ENCODE measurements at places on chromosomes 1 and 21.

- peak; percentile 48 for DNase-seq
Observed at GRCh38 chr1:236524142-236524894, 536 bp downstream of the LGALS8 start.

DNA sequence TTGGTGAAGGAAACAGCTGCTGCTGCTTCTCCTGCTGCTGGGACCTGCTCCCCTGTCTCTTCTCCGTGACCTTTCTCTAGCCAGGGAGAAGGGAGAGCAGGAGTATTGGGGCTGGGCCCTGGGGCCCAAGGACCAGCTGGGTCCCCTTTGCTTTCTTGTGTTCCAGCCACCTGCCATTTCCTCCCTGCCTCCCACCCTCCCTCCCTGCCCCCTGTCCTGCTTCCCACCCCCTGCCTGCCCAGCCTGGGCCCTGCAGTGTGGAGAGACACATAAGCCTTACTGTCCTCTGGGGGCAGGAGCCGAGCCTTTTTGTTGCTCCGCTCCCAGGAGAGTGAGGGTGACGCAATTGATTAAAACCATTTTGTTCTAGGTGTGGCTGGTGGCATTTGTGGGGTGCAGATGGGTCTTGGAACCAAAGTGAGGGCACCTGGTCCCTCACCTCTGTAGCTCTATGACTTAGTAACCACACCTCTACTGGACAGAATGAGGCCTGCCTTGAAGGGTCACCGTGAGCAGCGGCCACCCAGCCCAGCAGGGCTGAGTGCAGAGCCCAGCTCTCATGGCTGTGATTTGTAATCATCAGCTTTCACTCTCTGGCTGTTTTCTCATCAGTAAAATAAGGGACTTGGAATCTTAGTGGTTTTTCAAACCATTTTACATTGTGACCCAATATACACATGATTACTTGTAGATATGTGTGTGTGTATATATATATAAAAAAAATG is 13.9 kb upstream of the TMEM222 start:
- no peak for DNase-seq

DNA sequence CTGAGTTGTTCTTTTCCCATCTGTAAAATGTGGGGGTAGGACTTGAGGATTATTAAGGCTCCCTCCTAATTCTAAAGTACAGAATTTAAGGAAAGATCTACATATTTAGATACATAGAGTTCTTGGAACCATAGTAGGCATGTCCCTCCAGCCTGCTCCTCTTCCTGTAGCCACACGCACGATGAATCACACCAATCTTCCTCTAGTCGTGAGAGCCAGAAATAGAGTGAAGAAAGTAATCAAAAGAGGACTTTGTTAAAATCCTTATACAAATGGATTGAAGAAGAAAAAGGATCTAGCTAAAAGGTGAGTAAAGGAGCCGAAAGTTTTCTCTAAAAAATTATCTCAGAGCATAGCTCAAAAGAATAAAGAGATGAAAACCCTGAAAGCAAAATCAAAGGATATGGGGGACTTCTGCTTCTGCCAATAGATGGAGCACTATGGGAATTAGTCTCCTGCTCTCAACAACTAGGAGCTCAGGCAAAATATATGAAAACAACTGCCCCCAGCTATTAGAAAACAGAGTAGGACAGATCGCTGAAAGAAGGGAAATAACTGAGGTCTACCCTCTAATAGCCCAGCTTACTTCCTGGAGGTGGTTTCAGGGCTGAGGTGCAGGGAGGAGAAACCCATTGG is 8.5 kb downstream of the C1orf141 start:
- DNase-seq, result no peak

- DNase-seq, result no peak
Observed at GRCh38 chr1:12447307-12447706, 170.7 kb downstream of the DHRS3 start.

DNA sequence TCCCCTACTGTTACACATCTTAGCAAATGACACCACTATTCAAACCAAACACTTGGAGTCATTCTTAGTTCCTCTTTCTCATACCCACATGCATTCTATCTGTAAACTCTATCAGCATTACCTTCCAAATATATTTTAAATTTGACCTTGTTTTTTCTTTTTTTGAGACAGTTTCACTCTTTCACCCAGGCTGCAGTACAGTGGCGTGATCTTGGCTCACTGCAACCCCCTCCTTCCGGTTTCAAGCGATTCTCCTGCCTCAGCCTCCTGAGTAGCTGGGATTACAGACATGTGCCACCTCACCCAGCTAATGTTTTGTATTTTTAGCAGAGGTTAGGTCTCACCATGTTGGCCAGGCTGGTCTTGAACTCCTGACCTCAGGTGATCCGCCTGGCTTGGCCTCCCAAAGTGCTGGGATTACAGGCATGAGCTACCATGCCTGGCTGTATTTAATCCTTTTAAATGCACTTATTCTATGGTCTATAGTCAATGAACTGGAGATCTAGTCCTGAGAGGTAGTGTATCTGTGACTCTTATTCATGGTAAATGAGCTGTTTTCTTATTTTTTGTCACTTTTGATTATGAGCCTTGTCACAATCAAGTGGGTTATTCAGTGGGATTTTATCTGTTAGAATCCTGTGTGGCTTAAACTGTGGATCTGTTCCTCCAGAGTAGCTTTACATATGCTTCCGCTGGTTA is 73.1 kb downstream of the GATAD2B start:
- DNase-seq, result peak; percentile 80

DNA sequence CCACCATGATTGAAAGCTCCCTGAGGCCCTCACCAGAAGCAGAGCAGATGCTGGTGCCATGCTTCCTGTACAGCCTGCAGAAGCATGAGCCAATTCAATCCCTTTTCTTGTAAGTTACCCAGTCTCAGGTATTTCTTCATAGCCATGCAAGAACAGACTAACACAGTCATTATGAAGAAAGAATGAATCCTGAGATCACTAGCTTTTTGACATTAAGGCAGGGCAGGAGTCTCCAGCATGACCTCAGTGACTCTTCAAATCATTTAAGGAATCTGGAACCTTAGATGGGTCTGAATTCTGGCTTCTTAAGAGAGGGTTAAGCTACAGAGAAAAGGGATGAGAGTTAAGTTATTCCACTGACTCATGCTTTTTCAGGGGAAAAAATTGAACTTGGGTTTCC is 79.0 kb downstream of the PTPN14 start:
- DNase-seq, result no peak

- DNase-seq, result no peak
Observed at GRCh38 chr1:164754088-164754600, 195.2 kb downstream of the PBX1 start.

- DNase-seq, result no peak
Observed at GRCh38 chr1:20051218-20051829, 18.7 kb upstream of the PLA2G5 start.

GRCh38 chr1:32372149-32372756 is 9.9 kb downstream of the TSSK3 start:
- no peak for DNase-seq

DNA sequence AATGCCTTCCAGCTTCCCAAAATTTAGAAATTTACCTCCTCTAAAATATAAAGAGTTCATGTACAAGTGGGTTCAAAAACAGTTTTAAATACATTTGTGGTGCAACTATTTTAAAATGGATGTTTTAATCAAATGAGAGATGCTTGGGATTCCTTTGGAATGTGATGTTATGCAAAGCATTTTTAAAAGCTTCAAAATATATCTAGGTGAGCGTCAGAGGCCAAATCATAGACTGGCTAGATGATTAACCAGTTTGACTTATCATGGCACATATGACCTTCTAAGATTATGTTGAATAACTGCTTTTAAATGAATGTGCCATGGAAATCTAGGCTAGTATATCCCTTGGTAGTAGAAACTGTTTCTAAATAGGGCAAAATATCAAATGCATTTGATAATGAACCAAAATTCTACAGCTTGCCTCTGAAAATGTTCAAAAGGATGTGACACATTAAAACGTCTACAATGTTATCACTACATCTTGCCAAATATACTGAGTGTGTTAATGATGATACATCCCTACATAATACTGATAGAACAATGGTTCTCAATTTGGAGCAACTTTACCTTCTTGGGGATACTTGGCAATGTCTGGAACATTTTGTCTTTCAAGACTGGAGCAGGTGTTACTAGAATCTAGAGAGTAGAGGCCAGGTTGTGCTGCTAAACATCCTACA is 650.9 kb upstream of the ADGRL2 start:
- DNase-seq, result no peak

Data from bone marrow (tissue), 2 donors.